ENCODE measurements at places on chromosomes 7 and 10.

- no peak overlapping the region for H3K27ac ChIP-seq
- no peaks in the 10 kb centered on the region for H3K36me3 ChIP-seq
- H3K4me1 ChIP-seq = no peaks in the 10 kb centered on the region
- no peak for DNase-seq
- no peak overlapping the region for H3K4me3 ChIP-seq
- H3K27me3 ChIP-seq = no peaks in the 10 kb centered on the region
Measured at GRCh38 chr7:132876576-132876975, 205.3 kb downstream of the CHCHD3 start.

- H3K4me3 ChIP-seq = no peak overlapping the region
- peaks cover 5% of the 10 kb centered on the region for H3K27me3 ChIP-seq
- no peaks in the 10 kb centered on the region for H3K4me1 ChIP-seq
- no peak for DNase-seq
Measured at GRCh38 chr7:38000272-38000671, 79.8 kb downstream of the EPDR1 start.

GRCh38 chr10:48606530-48607355 lies 1.9 kb upstream of the ARHGAP22 start:
- DNase-seq = no peak
- no peaks in the 10 kb centered on the region for H3K36me3 ChIP-seq
- H3K4me1 ChIP-seq = no peaks in the 10 kb centered on the region
- H3K4me3 ChIP-seq = no peak overlapping the region

GRCh38 chr7:102094316-102094650 lies 192.4 kb upstream of the SH2B2 start:
- H3K4me1 ChIP-seq = no peaks in the 10 kb centered on the region
- H3K27me3 ChIP-seq = no peaks in the 10 kb centered on the region

GRCh38 chr10:103793429-103793828 lies 61.9 kb downstream of the SH3PXD2A start:
- H3K27me3 ChIP-seq = peaks cover 37% of the 10 kb centered on the region
- H3K4me3 ChIP-seq = no peak overlapping the region
- no peak overlapping the region for H3K27ac ChIP-seq
- H3K36me3 ChIP-seq = no peaks in the 10 kb centered on the region
- no peak for DNase-seq

DNA sequence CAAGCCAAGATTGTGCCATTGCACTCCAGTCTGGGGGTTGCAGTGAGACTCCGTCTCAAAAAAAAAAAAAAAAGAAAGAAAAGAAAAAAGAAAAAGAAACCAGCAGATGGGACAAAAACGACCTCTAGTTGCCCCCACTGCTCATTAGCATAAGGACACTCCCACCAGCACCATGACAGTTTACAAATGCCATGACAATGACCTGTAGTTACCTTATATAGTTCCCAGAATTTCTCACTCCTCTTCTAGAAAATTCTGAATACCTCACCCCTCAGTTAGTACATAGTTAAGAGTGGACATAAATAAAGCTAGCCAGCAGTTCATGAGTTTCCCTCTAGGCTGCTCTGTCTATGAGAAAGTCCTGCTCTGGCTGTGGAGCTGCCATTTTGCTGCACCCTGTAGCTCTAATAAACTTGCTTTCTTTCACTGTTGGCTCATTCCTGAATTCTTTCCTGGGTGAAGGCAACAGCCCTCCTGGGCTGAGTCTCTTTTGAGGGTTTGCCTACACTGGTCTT lies 276.8 kb upstream of the AKR1E2 start:
- H3K27me3 ChIP-seq = peaks cover 14% of the 10 kb centered on the region
- DNase-seq = no peak
- no peak overlapping the region for H3K4me3 ChIP-seq

DNA sequence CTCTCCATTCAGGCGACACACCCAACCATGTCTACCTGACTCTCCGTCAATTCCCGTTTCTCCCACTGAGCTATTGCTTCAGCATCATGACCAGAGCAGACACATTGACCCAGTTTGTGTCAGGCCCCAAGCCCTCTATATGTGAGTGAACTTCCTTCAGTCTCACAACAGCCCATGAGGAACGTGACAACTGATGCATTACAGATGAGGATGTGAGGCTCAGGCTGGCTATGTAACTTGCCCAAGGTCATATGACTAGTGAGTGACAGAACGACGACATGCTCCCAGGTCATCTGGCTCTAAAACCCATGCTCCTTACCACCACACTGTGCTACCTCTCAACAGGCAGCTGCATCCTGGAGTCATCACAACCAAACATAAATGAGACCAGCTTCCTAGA lies 3.7 kb downstream of the TMEM140 start:
- peak overlapping the region; percentile 58 for H3K27ac ChIP-seq
- H3K36me3 ChIP-seq = peaks cover 59% of the 10 kb centered on the region
- DNase-seq = no peak

DNA sequence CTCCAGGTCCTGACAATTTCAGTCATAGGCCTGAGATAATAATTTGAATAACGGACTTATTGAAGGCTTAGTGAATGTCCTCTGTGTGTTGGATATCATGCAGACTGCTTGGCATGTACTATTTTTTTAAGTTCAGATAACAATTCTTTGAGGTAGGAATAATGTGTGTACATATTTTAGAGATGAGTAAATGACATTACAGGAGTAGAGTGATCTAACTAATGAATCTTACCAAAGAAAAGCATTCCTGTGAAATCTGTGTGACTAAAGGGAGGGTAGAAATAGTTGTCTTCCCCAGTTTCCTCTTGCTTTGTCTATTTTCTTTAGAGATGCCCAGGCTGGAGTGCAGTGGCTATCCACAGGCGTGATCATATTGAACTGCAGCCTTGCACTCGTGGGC lies 391.8 kb upstream of the ETV1 start:
- DNase-seq = no peak
- no peaks in the 10 kb centered on the region for H3K27me3 ChIP-seq
- no peaks in the 10 kb centered on the region for H3K4me1 ChIP-seq
- no peak overlapping the region for H3K4me3 ChIP-seq
- H3K27ac ChIP-seq = no peak overlapping the region

- no peaks in the 10 kb centered on the region for H3K4me1 ChIP-seq
- no peaks in the 10 kb centered on the region for H3K36me3 ChIP-seq
- H3K27ac ChIP-seq = no peak overlapping the region
- no peaks in the 10 kb centered on the region for H3K27me3 ChIP-seq
- no peak for DNase-seq
Measured at GRCh38 chr7:51950813-51951212, 634.2 kb upstream of the COBL start.

DNA sequence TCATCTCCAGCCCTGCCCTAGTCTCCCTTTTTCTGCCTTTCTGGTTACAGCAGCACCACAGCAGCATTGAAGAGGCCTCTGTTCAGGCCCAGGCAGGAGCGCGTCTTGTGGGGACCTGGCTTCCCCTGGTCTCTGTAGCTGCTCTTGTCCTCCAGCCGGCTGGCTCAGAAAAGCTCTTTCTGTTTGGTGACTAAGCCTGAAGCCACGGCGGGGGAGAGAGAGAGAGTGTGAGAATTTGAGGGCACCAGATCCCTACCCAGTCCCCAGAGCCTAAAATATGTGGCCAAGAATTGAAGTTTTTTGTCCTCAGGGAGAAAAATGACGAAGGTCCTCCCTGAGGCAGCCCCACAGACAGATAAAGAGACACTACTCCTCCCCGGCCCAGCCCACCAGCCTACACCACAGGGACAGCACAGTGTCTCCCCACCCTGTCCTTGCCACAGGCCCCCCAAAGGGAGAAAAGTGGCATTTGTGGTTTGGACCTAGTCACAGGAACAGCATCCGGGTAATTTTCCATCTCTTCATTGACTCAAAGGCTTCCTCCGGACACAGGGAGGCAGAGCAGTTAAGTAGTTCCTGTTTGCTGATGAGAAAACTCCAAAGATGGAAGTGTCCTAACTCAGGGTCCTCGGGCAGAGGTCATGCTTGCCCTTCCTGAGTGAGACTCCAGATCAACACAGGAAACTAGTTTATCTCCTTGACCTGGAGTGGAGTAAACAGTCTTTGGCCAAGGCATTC lies 13.3 kb upstream of the FAM180A start:
- H3K4me1 ChIP-seq = no peaks in the 10 kb centered on the region
- peaks cover 43% of the 10 kb centered on the region for H3K27me3 ChIP-seq
- no peak overlapping the region for H3K27ac ChIP-seq
- no peak overlapping the region for H3K4me3 ChIP-seq

DNA sequence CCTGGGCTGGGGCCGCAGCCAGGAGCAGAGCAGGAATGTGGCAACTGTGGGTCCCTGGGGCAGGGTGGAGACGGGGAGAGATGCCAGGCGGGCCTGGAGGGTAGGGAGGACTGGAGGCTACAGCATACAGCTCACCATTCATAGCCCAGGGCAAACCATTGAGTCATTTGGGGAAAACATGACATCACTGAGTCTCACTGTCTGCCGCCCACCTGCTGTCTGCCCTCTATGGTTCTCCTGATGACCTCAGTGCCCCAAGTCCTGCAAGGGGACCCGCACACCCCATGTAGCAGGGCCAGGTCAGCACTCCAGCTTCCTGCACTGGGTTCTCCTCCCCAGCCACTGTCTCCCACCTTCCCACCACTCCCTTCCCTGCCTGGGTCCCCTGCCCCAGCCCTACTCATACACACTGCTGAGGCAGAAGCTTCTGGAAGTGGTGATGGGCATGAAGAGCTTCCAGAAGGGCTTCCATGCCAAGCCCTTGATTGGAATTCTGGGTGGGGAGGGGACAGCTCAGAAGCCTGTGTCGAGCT lies 10.4 kb downstream of the CHST3 start:
- H3K27me3 ChIP-seq = no peaks in the 10 kb centered on the region
- no peak overlapping the region for H3K27ac ChIP-seq
- peaks cover 3% of the 10 kb centered on the region for H3K4me1 ChIP-seq
- DNase-seq = no peak
- no peak overlapping the region for H3K4me3 ChIP-seq

- H3K4me3 ChIP-seq = no peak overlapping the region
- H3K27ac ChIP-seq = no peak overlapping the region
- no peaks in the 10 kb centered on the region for H3K36me3 ChIP-seq
- H3K27me3 ChIP-seq = peaks cover 2% of the 10 kb centered on the region
- peaks cover 10% of the 10 kb centered on the region for H3K4me1 ChIP-seq
Measured at GRCh38 chr7:41809940-41810576, 107.2 kb upstream of the INHBA start.

DNA sequence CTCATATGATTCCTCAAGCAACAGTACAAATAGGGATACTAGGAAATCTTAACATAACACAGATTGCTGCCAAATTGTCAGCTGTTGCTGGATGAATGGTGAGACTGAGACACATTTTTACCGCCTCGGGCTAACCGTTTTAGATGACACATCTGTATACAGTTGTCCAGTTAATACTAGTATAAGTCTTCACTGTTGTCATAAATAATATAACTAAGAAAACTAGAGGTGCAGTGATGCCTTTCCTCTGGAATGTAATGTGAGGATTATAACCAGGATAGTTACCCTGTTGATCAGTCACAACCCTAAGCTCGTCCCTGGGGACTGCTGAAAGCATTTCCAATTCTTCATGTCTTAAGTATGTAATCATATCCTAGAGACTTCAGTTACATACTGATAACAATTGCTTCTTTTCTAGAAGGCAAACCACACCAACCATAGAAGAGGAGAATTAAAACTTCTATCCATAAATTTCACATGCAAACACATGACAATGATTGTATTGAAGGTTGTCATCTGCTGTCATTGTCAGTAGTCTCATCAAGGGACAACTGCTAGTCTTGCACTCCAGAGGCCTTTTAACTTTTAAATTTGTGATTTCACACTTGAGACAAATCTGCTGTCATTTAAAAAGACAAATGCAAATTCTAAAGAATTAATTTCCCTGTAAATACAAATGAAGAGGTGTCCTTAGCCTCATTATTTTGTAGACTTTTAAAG lies 100.4 kb upstream of the SEMA3D start:
- H3K4me3 ChIP-seq = no peak overlapping the region
- no peak overlapping the region for H3K27ac ChIP-seq
- H3K4me1 ChIP-seq = no peaks in the 10 kb centered on the region
- no peaks in the 10 kb centered on the region for H3K27me3 ChIP-seq
- DNase-seq = no peak

DNA sequence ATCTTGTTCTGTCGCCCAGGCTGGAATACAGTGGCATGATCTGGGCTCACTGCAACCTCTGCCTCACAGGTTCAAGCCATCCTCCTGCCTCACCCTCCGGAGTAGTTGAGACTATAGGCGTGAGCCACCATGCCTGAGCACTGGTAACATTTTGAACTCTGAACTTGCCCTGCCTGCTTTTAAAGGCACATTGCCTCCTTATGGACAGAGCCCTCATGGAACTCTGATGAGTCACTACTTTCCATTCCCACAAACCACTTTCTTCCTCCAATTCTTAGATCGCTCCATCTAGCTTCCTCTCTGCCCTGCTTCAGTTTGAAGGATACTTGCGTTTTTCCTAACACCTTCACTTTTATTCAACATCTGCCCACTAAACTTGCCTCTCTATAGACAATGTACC lies 38.1 kb downstream of the PRPS1L1 start:
- H3K36me3 ChIP-seq = no peaks in the 10 kb centered on the region
- no peaks in the 10 kb centered on the region for H3K4me1 ChIP-seq
- no peak for DNase-seq
- no peaks in the 10 kb centered on the region for H3K27me3 ChIP-seq
- H3K27ac ChIP-seq = no peak overlapping the region

DNA sequence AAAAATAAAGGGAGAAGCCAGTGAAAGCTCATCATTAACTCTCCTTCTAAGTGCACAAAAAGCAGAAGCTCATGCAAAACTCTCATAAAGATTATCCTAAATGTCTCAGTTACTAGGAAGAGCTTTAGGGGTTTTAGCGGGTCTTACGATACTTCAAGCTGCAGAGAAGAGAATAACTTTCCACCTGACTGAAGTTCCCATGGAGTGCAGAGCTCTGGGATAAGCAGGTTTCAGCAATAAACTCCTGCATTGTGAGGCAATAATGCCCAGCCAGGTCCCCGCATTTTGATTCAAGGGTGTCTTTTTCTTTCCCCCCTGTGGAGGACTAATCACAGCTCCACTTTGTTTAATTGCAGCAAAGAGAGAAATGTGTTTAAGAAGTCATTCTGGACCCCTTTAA lies 241.9 kb upstream of the SP8 start:
- H3K36me3 ChIP-seq = no peaks in the 10 kb centered on the region
- no peak for DNase-seq
- H3K4me1 ChIP-seq = no peaks in the 10 kb centered on the region

DNA sequence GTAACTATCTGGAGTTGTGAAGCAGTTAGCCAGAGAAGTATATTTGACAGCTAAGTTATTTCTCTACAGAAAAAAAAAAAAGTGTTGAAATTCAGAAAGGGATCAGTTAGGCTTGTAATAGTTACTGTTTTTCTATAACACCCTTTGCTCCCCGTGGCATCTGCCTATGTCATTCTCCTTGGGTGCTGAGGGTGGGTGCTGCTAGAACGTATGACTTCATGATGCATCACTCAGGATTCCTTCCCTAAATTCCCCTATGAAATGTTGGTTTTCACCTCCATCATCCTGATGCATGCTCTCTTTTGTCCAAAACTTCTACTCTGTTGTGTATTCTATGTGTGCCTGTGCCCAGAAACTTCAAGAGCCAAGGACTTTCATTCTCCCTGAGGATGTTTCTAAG lies 536.4 kb downstream of the GRM8 start:
- H3K27ac ChIP-seq = no peak overlapping the region
- DNase-seq = no peak
- no peaks in the 10 kb centered on the region for H3K27me3 ChIP-seq

- peaks cover 4% of the 10 kb centered on the region for H3K36me3 ChIP-seq
- H3K27me3 ChIP-seq = no peaks in the 10 kb centered on the region
- DNase-seq = no peak
- H3K4me1 ChIP-seq = no peaks in the 10 kb centered on the region
- H3K27ac ChIP-seq = no peak overlapping the region
Measured at GRCh38 chr10:92183199-92183598, 107.7 kb downstream of the CPEB3 start.
